MG63 (cell line): ENCODE measurements at places on chromosomes 7 and 10.

- no peak for DNase-seq
These were observed 39.4 kb upstream of the ZNF488 start for GRCh38 chr10:47423476-47423875.

GRCh38 chr10:123157210-123157609 is 3.0 kb downstream of the BUB3 start:
- no peak for DNase-seq

GRCh38 chr10:123149162-123149567 is 1.2 kb downstream of the HMX2 start:
- DNase-seq, result no peak

- no peak for DNase-seq
These were observed 6.0 kb upstream of the ZDHHC4 start for GRCh38 chr7:6571160-6571779.

DNA sequence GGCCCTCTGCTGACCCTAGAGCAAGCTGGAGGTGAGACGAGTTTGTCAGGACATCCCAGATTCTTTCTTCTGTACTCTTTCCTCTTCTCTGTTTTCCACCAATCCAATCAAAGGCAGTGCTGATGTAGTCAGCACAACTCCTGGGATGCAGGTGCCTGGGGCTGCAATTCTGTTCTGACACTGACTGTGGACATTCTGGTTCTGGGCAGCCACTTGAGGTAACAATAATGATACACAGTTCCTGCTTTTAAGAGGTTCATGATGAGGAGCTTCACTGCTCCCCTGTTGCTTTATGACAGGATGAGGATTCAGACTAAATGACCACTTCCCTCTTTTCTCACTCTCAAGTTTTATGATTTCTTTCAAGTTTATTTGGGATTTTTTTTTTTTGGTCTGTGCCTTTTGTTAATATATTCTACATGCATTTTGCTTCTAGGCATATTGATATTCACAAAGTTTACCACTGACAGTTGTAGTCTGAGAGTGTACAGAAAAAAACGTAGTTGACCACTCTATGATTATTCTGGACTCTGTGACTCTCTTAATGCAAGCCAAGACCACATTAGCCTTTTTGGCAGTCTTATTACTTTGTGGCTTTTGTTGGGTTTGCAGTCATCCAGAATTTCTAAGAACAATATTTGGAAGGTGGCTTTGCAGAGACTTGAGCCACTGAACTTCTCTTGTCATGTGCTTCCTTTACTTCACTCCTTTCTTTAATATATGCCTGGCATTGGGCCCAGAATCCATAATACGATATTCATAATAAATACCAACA is 247.6 kb downstream of the AUTS2 start:
- no peak for DNase-seq

DNA sequence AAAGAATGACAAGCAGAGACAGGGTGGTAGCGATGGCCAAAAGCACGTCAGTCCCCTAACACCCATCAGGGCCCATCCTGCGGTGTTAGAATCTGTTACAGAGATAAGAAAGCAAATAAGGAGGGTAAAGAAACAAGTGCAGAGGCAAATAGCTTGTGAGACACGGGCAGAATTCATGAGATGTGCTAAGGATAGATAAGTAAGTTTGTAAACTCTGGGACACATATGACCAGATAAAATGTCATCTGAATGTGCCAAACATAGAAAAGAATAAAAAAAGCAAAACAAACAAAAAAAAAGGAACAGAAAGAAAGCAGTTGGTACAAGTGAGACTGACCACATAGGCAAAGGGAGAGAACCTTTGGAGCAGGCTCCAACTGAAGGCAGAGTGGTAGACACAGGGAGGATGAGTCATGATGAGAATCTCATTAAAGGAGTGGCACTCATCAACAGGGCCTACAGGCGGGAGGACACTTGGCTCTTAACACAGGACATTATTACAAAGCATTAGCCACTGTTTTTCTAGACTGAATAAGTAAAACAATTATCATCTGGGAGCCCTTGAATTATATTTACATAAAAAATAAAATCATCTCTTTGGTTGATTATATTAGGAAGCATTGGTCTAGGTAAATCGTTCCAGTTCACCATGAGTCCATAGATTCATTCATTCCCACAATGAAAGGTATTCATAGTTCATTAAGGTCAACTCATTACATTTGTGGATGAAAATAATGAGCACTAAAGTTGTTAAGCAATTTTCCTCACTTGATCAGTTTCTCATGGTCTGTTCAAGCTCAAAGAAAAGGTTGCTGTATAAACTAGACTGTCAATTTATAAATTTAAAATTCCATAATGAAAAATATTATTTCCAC is 21.5 kb upstream of the EPHB6 start:
- no peak for DNase-seq
